D341Med (cell line): ENCODE measurements at places on chromosomes 2 and 18.
A peak's percentile ranks its signal among the peaks of the same experiment; 100 is the strongest.

DNA sequence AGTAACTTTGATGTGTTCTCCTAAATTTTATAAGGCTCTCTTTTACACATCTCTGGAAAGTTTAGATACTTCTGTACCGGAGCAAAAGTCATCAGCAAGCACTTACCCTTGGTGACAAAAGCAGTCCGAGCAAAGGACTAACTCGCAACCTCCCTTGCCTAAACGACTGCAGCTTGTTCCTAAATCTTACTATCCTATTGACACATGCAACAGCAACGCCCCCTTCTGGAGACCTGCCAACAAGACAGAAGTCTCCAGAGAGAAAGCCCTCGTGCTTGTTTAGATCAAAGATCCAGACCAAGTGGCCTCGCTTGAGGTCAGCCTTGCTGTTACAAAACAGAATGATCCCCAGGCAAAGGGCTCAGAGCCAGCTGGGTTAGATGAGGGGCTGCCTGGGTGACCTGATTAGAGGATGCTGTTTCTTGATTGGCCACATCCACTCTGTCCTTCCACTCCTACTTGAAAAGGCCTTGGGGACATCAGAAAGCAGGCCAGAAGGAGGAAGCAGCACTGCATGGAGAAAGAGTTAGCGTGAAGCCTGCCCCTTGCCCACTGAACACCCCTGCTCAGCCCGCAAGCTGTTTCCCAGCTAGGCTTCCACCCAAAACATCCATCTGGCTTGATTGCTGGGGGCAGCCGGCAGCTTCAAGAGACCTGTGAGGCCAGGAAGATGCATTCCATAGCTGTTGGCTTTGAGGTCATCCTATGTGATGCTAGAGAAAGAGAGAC is 94.3 kb downstream of the HNRNPLL start:
- DNase-seq: peak; percentile 65

- no peak for DNase-seq
Observed at GRCh38 chr2:221282386-221282785, 289.7 kb downstream of the EPHA4 start.

- DNase-seq: no peak
Observed at GRCh38 chr2:239323447-239323846, 77.4 kb downstream of the HDAC4 start.

- DNase-seq: no peak
Observed at GRCh38 chr2:161178756-161179155, 18.5 kb downstream of the TANK start.
